ENCODE measurements at places on chromosomes 12 and 14. TPM values are rescaled to one million over a fixed set of nuclear protein-coding genes. Genes with fewer than 3 reads are reported as not detected.

The KRT8 gene
- total RNA-seq: 13.4 TPM

The GPR68 gene
- total RNA-seq: 13.3 TPM

The AMDHD1 gene
- total RNA-seq: 0.14 TPM

The IL31 gene
- total RNA-seq: not detected

The SUSD6 gene
- 5.7 TPM for total RNA-seq

The PRPF40B gene
- total RNA-seq: 8.2 TPM

The IGFBP6 gene
- 666 TPM for total RNA-seq

The TSFM gene
- 24.3 TPM for total RNA-seq

The KLHDC1 gene
- total RNA-seq: 4.0 TPM

The TAS2R14 gene
- total RNA-seq: 1.7 TPM

The ACADS gene
- 10.6 TPM for total RNA-seq

The ZC2HC1C gene
- total RNA-seq: 1.1 TPM

The ERBB3 gene
- total RNA-seq: 0.28 TPM

The TRPV4 gene
- total RNA-seq: 2.6 TPM

The KLRK1 gene
- not detected for total RNA-seq
